ENCODE measurements at places on chromosomes 5 and 9.
A peak's percentile ranks its signal among the peaks of the same experiment; 100 is the strongest.

DNA sequence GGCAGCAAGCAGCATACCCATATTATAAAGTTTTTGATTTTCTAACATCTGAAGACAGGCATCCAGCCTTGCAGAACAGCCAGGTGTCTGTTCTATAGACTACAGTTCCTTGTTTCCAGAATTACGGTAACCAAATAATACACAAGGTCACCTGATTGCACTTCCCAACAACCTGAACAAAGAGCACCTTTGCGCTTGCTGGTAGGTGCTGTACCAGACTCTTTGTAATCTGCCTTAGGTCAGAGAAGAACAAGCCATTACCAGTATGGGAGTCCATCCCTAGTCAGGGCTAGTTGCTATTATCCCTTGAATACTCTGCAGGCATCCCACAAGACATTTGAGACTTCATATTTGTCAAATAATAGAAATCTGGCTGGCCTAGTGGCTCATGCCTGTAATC, 256.2 kb downstream of the ARRDC3 start:
- DNase-seq = no peak

GRCh38 chr9:82127465-82127864, 138.9 kb downstream of the SPATA31D1 start:
- DNase-seq = no peak

- DNase-seq = peak; percentile 71
Measured at GRCh38 chr5:32785611-32786254, 74.6 kb downstream of the NPR3 start.

DNA sequence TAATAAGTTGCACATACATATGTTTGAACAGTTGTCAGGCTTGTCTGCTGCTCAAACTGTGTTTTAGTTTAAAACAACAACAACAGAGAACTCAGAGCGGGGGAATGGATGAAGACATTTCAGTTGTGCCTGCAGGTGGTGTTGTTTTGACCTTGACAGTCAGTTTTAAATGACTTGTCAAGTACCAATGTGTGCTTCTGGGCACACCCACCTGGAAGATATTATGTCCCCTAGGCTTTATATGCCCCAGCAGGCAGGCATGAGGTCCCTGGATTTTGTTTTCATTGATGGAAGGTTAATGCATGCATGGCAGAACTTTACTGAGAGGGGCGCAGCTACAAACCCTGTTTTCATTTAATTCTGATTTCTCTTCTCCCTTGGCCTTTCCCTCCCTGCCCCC, 84.6 kb downstream of the AOPEP start:
- DNase-seq = no peak

DNA sequence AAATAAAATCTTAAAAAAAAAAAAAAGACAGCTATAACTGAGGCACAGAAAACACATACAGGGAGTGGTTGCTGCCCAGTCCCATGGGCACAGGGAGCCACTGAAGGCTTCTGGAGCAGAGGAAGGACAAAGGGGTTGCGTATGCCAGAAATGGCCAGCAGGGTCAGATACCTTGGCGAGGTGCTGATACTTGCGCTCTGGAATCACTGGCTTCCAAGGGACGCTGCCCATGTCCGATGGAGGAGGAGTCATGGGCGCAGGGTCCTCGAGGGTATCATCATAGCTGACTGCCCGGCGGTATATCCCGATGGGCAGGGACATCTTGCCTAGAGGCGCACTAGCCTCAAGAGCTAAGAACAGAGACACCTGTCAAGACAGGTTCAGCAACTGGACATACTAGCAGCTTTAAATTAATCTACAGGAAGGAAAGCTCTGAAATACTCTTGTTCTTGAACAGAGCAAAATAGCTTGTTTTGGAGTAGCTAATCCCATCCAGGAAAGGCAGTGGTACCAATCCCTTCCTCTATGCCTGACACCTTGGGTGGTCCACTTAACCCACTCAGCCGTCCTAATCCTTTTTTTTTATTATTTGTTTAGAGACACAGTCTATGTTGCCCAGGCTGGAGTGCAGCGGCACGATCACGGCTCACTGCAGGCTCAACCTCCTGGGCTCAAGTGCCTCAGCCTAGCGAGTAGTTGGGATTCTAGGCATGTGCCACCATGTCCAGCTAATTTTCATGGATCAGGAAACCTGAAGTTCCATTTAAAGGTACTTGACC, 6.0 kb downstream of the KIAA1191 start:
- DNase-seq = no peak

- peak; percentile 73 for DNase-seq
Measured at GRCh38 chr5:93583768-93584595, 960 bp downstream of the NR2F1 start.

DNA sequence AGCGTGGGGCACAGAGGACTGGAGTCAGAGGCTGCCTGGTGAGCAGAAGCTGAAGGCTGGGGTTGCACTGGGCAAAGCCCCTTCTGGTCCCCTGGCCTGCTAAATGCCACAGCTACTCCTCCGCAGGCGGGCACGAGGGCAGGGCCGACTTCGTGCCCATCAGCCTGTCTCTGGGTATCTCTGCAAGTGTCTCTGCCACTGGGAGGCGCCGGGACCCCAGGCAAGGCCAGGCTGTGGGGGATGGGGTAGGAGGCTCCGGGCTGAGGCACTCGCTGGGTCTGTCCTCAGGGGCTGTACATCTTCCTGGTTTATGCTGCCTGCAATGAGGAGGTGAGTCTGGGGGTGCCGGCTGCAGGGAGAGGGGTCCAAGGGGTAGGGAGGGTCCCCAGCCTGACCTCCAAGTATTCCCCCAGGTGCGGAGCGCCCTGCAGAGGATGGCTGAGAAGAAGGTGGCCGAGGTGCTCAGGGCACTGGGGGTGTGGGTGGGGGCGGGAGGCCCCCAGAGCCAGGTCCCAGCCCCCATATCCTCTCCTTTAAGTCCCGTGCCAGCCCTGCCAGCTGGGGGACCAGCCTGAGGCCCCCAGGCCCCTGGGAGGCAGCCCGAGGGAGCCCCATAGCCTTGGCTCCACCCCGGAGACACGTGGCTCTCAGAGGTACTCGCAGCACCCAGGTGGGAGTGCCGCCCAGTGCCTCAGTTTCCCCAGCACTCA, 25.1 kb downstream of the ADGRD2 start:
- no peak for DNase-seq

DNA sequence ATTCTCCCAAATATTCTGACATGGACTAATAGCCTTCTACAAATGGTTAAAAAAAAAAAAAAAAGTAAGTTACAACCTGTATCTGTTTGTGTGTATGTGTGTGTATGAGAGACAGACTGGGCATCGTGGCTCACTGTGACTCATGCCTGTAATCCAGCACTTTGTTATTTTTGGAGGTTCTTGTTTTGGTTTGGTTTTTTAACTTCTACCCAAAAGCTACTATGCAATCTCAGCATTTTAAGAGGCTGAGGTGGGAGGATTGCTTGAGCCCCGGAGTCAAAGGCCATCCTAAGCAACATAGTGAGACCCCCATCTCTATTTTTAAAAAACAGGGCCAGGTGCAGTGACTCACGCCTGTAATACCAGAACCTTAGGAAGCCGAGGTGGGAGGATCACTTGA, 17.6 kb upstream of the HAVCR1 start:
- no peak for DNase-seq

DNA sequence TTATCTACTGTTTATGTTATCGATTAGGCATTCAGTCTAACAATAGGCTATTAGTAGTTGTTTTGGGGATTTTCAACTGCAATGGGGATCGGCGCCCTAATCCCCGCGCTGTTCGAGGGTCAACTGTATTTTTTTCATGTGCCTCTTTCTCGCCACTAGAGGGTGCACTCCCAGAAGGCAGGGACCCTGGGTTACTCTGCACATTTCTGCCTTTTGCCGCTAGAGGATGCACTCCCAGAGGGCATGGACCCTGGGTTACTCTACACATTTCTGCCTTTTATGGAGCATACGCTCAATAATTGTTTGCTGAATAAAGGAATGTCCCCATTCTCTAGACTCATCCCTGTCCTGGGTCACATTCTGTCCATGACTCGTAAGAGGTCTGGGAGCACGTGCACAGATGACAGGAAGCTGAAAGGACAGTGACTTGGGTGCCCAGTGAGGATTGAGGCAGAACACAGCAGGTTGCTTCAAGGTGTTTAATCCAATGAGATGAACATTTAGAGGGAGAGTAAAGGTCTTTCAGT, 27.9 kb upstream of the RECK start:
- peak; percentile 83 for DNase-seq

DNA sequence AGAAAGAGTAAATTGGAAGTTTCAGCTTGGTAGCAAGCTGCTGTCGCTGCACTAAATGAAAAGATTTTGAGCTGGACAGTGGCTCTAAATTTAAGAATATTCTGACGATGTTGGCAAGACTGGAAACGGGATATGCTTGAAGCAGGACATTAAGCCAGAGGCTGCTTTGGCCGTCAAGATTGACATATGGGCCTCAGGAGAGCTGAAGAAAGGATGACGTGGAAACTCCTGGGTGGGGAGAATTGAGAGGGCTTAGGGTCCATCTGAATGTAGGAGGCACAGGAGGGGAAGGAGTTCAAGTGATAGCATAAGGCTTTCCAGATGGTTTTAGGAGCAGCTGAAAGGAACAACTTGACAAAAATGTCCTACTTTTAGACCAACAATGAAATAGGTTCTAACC, 108.9 kb downstream of the PAPPA start:
- DNase-seq = no peak

GRCh38 chr5:24385070-24385469, 259.7 kb downstream of the CDH10 start:
- no peak for DNase-seq

DNA sequence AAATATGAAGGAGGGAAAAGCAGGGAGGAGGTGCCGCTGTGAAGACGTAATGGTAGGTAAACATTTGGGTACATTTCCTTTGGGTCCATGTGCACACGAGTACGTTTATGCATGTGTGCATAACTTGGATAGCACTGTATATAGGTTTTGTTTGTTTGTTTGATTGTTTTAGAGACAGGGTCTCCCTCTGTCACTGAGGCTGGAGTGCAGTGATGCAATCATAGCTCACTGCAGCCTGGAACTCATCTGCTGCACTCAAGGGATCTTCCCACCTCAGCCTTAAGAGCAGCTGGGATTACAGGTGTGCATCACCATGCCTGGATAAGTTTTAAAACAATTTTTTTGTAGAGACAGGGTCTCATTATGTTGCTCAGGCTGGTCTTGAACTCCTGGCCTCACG, 94.0 kb downstream of the THBS4 start:
- no peak for DNase-seq

DNA sequence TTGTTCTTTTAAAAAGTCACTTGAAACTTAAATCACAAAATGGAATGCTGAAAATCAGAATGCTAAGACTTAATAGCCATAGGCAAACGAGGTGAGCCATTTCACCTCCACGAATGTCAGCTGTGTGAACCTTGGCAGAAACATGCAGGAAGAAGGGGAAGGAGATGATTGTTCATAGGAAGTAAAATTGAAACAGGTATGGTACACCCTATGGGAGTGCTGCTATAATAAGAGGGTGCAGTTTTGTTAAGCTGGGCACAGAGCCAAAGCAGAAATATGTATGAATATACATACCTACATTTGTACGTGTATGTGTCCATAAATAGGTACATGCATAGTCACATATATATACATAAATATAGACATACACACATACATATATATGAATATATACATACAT, 51.0 kb upstream of the SPINK5 start:
- no peak for DNase-seq

DNA sequence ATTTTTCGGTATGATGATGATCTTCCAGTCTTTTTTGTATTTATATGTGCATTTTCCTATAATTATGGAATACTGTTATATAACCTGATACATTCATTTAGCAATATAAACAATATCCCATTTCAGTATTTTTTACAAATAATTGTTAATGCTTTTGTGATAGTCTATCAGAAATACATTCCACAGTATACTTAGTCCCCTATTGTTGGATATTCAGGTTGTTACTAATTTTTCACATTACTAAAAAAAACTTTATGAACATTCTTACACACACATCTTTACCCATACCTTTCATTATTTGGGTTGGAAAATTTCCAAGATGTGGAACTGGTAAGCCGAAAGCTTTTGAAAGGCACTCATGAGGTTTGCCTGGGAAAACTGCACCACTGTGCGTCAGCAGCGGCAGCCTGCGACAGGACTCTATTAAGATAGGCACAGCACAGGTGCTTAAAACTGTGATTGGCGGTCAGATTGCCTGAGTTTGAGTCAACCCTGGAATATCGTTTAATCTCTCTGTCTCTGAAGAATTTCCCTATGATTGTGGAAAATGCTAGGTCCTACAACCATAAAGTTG, 147.5 kb upstream of the ERCC6L2 start:
- DNase-seq = no peak
